ENCODE measurements at places on chromosomes 7 and 10.

GRCh38 chr10:89773081-89773480 is 71.7 kb downstream of the KIF20B start:
- no peak for DNase-seq

DNA sequence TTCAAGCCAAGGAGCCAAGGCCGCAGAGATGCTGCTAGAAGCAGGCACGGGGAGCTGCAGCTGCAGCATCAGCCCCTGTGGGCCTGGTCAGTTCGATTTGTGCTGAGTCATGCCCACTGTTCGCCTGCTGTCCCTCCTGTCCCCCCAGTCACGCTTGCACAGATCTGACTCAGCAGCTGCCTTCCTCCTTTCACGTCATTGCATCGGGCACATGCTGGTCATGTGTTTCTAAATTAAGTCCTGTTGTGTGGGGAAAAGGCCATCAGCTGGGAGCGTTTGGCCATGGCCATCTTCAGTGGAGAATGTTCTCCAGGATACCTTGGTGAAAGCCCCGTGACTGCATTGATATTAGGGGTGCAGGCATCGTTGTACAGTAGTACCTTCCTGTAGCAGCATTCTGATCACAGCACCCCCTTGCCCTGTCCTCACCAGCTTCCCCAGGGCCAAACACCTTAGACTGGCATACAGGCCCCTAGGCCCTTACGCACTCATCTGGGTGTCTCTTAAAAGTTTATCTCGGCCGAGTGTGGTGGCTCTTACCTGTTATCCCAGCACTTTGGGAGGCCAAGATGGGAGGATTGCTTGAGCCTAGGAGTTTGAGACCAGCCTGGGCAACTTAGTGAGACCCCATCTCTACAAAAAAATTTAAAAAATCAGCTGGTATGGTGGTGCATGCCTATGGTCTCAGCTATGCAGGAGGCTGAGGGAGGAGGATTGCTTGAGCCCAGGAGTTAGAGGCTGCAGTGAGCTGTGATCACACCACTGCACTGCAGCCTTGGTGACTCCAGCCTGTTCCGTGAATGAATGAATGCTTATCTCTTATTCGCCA is 23.2 kb downstream of the POR start:
- no peak for DNase-seq

DNA sequence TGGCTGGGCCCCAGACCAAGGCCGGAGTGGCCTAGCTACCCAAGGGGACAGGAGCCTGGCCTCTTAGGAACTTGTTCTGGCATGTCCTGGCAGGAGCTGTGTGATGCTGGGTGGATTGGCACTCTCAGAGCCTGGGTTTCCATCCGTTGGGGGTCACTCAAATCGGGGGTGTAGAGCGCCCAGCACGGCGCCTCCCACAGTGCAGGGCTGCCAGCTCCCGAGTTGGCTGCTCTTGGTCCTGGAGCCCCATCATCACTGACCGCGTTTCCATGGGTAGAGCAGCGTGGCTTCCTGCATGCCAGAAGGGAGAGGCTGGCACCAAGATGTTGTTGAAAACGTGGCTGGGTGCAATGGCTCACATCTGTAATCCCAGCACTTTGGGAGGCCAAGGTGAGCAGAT is 70.3 kb downstream of the UNCX start:
- no peak for DNase-seq

DNA sequence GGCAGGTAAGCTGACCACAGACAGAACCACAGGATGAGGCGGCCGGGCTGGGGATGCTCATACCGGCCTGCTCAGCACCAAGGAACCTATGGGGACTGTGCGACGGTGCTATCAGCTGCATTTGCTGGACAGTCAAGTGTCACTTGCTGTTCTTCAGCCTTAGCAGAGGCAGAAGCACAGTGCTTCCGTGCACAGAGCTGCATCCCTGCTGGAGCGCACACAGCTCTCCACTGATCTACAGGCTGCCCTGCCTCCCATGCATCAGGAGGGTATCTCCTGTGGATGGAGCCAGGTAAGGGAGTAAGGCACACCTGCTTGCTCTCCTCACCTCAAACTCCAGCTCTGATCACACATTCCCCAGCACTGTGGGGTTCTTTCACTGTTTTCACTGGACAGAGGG is 97.5 kb downstream of the TNS3 start:
- DNase-seq: no peak

DNA sequence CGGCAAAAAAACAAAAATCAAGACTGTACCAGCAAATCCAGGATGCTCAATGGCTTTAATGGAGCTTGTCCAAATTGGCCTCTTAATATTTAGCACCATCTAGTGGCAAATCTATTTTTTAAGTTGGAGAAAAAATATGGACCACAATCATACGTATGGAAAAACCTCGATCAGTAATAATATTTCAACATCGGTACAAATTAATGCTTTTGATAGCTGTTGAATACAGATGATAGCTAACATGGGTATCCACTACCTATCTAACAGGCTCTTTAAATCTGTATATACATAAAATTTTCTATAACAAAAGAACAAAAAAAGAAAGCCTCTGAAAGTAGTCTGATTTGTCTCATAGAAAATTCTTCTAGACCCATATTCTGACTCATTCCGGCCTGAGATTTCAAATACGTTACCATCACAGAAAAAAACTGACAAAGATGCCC is 29.2 kb downstream of the COA1 start:
- peak; percentile 86 for DNase-seq

- no peak for DNase-seq
These were observed 65.9 kb downstream of the ALOX5 start for GRCh38 chr10:45439873-45440272.

GRCh38 chr7:138008588-138009349 is 6.9 kb upstream of the CREB3L2 start:
- peak; percentile 76 for DNase-seq

GRCh38 chr10:104028146-104028545 is 57.5 kb downstream of the COL17A1 start:
- peak; percentile 45 for DNase-seq
